ENCODE measurements at places on chromosomes 12 and 14. TPM values are rescaled to one million over a fixed set of nuclear protein-coding genes. Genes with fewer than 3 reads are reported as not detected.

DNA sequence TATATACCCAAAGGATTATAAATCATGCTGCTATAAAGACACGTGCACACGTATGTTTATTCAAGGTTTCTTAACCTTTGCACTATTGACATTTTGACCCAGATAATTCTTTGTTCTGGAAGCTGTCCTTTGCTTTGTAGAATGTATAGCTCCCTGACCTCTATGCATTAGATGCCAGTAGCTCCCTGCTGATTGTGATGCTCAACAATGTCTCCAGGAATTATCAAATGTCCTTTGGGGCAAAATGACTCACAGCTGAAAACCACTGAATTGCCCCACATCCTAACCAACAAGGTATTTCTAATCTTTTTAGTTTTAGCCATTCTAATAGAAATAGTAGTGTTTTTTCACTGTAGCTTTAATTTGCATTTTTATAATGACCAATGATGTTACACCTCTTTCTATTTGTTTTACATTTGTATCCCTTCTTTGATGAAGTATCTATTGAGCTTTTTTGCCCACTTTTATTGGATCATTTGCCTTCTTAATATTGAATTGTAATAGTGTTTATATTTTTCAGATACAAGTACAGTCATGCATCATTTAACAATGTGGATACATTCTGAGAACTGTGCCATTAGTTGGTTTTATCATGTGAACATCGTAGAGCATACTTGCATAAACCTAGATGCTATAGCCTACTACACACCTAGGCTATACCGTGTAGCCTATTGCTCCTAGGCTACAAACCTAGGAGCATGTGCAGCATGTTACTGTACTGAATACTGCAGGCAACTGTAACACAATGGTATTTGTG, 10.4 kb upstream of the NOPCHAP1 start:
- H3K27me3 ChIP-seq: no peaks in the 10 kb centered on the region
- no peak for DNase-seq
- H3K4me1 ChIP-seq: no peaks in the 10 kb centered on the region
- no peaks in the 10 kb centered on the region for H3K36me3 ChIP-seq
- H3K27ac ChIP-seq: no peak overlapping the region

- peaks cover 20% of the 10 kb centered on the region for H3K4me1 ChIP-seq
- H3K27ac ChIP-seq: no peak overlapping the region
- H3K27me3 ChIP-seq: peaks cover 5% of the 10 kb centered on the region
- no peaks in the 10 kb centered on the region for H3K36me3 ChIP-seq
Observed at GRCh38 chr14:37580146-37580545, 14.9 kb downstream of the FOXA1 start.

- DNase-seq: no peak
- H3K27ac ChIP-seq: no peak overlapping the region
- no peaks in the 10 kb centered on the region for H3K36me3 ChIP-seq
- H3K4me1 ChIP-seq: no peaks in the 10 kb centered on the region
- H3K27me3 ChIP-seq: no peaks in the 10 kb centered on the region
Observed at GRCh38 chr14:85254711-85255110, 275.2 kb upstream of the FLRT2 start.

The IKZF4 gene
- total RNA-seq: 20.4 TPM

The SLCO1B1 gene
- not detected for total RNA-seq

The FOXG1 gene
- 0.83 TPM for total RNA-seq

The SERPINA3 gene
- 284 TPM for total RNA-seq

All from esophagus muscularis mucosa (tissue), 4 donors.